Hematopoietic multipotent progenitor cell treated with erythropoietin and hydrocortisone succinate and interleukin-3 and kit ligand, for 4 days (in vitro differentiated cells): ENCODE measurements at places on chromosomes 11 and 22.

- DNase-seq = peak; percentile 97
These were observed at the start of gene SERHL2 for GRCh38 chr22:42553475-42554361. TSS of gene SERHL2 (plus strand) at chr22:42553956. CDS start at chr22:42554021, 65 bp downstream.

DNA sequence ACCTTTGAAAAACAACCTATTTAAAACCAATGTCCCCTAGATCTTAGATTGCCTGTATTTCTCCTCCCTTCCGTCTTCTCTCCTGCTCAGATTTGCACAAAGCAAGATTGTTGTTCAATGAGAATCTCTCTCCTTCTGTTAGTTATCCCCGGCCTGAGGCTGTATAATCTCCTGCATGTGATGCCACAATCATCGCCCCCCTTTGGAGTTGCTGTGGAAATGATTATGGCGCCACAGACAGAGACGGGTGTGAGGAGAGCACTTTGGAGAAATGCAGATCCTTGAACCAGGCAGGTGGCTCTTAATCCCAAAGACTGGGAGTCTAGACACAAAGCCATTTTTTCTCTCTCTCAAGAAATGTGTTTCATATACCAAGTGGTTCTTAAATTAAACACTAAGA is 941.3 kb downstream of the OPCML start:
- no peak for DNase-seq

DNA sequence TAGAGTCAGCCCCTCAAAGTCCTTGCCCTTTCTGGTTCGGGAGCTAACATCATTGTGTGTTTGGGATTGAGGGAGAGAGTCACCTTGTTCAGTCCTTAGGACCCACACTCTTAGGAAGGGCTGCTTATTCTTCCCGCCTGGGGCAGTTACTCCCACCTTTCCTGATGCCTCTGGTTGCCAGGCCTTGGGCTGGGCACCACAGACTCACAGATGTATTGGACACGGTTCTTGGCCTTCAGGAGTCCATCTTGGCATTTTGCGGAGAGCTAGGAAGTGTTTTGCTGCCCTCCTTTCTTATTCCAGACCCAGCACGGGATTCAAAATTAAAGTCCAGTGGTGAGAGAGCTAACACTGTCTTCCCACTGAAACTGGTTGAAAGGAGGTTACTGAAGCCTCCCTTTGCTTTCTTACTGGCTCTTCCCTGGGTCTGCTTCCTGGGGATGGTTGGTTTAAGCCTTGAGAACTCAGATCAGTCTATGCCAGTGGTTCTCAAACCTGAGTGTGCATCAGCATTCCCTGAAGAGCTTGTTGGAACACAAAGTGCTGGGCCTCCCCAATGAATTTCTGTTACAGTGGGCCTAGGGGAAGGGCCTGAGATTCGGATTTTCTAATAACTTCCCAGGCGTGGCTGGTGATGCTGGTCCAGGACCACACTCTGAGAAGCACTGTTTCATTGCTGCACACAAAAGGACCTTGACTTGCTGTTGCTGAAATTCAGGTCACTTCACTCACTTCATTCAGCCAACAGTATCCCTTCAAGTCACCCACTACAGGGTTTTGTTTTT is 1.4 kb downstream of the OSBP2 start:
- DNase-seq = no peak

DNA sequence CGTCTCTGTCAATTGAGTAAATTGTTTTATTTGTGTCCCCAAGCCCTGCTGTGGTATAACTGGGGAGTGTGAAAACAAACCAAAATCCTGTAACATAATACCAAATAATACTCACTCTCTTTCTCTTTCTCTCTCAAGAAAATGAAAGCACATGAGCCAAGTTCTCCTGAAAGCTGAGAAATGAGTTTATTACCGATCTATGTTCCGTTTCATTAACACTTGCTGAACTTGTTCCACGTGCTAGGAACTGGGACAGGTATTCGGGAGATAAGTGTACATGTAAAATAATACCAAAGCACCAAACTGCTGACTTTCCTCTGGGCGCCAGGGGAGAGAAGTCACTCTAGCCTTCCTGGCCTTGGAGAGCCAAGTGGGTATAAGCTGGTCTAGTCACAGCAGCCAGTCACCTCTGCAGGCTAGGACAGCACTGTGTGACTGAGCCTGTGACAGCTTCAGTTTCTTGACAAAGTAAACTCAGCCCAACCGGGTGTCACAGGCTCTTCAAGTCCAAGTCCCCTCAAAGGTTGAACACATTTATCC is 23.1 kb downstream of the CD6 start:
- no peak for DNase-seq

GRCh38 chr11:81380395-81380794 is 1353.3 kb downstream of the FAM181B start:
- DNase-seq = no peak

GRCh38 chr11:89477175-89477574 is 14.0 kb downstream of the NOX4 start:
- DNase-seq = no peak

- no peak for DNase-seq
These were observed 87.8 kb upstream of the BMAL1 start for GRCh38 chr11:13189561-13190426.

DNA sequence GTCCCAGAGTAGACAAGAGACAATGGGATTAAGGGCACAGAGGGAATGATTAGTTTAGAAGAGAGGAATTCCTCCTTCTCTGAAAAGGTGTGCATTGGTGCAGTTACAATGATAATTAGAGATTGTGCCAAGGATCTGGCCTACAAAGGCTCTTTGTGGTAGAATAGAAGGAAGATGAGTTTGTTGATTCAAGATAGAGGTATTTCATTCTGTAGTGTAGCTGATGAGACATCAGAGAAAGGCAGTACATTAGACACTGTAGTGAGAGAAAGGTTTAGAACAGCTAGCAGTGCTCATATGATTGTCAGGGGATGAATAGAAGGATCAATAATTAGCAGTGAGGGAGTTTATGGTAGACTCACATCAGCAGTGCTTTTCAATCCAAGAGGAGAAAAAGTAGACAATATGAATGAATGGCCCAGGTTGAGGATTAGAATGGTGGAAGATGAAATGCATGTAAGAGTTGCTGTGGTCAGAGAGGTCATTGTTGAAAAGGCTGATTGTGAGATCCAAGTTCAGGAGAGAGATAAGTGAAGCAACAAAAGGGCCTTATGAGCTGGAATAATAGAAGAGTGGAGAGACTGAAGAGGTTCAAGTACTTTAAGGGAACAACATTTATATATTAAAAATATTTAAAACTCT is 28.9 kb downstream of the SIK2 start:
- no peak for DNase-seq

DNA sequence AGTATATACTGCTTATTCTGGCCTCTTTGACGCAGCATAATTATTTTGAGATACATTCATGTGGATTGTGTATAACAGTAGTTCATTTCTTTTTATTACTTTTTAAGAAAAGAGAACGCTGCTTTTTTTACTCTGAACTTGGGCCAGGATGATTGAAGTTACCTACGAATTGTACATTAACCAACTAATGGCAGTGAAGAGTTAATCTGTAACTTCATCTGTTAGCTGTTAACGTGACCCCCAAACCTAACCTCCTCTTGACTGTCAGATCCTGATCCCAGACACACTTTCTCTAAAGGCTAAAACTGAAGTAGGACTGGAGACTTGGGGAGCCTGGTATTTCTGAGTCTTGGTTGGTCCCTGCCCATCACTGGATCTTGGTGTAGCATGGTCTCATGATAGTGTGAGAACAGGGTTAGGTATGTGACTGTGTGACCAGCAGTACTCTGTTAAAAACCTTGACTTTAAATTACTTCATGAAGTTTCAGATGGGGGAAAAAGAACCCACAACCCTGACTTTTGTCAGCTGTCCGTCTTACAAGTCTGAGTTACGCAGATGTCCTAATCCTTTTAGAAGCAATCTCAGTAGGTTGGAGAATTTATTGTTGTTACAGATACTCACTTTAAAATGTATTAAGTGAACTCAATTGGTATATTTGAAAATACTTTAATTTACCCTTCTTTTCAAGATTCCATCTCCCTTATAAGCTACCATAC is 39.4 kb downstream of the C22orf31 start:
- no peak for DNase-seq

- peak; percentile 45 for DNase-seq
These were observed 8.4 kb upstream of the CD248 start for GRCh38 chr11:66325263-66325671.

GRCh38 chr11:124759266-124760204 is 2.6 kb downstream of the ESAM start:
- DNase-seq = peak; percentile 68

GRCh38 chr11:114304065-114304464 is 7.9 kb downstream of the NNMT start:
- no peak for DNase-seq

DNA sequence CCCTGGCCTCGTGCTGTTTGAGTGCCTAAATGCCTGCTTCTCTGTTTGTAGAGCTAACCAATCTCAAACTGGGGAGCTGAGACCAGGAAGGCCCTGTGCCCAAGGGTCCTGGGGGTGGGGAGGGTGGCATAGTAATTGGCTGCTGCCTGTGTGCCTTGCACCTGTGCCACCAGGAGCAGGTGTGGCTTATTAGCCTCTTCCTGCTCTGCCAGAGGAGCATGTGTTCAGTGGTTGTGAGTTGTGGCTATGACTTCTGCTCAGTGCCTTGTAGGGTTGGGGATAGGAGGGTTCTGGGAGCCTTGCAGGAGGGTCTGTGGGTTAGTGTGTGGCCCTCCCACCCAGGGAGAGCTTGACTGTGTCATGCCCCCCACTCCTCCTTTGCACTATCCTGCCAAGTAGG is 109.2 kb downstream of the ZBTB16 start:
- no peak for DNase-seq

DNA sequence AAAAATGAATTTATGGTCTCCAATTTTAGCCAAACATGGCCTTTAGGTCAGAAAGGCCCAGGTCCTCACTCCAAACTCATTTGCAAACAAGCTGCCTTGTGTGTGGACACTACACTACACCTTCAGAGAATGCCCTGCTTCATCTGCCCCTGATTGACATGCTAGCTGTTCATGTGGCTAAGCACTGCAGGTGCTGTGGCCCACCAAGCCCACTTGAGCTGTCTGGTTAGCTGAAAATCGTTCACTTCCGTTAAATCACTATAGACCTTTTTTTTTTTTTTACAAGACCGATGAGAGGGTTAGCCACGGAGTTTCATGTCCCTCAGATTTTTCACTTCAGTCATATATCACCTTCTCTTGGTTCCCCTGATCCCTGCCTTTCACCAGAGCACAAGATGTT is 39.3 kb downstream of the NF2 start:
- no peak for DNase-seq

- DNase-seq = peak; percentile 51
These were observed 13.9 kb downstream of the ZBED4 start for GRCh38 chr22:49867303-49868265.

- peak; percentile 56 for DNase-seq
These were observed 35.2 kb downstream of the PPP2R1B start for GRCh38 chr11:111730871-111731591.

GRCh38 chr11:63443714-63444113 is 47.3 kb downstream of the PLAAT5 start:
- DNase-seq = no peak

- DNase-seq = no peak
These were observed 1.4 kb upstream of the APOA5 start for GRCh38 chr11:116792869-116793771.

DNA sequence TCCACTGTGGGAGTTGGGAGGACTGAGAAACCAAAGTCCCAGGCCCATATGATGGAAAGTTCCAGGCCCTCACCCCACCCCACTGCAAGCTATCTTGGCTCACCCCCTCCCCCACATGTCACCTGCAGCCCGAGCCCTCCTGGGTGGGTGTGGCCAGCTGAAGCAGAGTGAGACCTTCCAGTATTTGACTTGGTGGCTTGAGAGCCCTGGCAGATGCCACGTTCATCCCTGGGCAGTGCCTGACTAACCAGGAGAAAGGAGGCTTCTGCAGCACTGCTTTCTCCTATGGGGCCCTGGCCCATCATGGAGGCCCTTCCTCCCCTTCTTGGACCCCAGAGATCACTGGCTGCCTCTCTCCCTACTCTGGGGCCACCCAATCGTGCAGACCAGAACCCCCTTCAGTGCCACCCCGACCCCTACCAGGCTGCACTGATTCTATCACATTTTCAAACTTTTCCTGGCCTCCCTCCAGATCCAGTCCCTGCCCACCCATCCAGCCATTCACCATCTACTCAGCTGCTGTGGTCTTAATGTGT is 38.1 kb upstream of the WNT11 start:
- no peak for DNase-seq

GRCh38 chr22:42918500-42918899 is 61.4 kb upstream of the ARFGAP3 start:
- no peak for DNase-seq

DNA sequence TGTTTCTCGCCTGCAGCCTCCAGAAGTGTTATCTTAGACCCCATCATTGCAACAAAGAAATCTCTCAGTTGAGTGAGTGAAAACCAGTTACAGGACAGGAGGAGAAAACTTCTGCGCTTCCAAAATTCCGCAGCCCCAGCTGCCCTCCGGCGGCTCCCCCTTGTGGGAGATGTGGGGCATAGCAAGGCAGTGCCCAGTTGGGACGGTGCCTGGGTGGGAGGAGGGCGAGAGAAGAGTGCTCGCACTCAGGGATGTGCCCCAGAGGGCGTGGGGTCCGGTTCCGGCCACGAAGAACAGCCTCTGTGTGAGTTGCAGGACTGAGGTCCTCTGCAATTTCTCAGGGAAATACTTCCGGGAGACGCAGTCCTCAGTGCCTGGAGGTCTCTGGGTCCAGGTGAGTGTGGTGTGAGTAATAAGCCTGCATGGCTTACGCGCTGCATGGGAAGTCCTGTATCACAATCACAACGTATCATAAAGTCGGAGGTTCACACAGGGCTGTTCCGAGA is 87.0 kb upstream of the BLID start:
- peak; percentile 72 for DNase-seq

DNA sequence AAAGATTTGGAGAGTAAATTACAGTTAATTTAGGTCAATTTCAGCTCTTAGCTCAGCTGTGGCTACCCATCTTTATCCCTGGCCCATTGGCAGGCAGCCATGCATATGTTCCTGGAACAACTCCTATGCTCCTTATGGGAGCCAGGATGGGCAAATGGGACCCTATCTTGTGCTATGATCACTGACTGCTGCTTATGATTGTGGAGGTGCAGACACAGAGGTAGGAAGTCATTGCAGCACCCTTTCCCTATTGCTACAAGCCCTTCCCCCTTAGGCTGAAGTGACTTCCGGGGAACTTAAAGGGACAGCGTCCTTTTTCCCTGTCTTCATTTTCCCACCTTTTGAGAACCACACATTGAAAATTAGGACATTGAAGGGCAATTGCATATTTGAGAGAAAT is 112.7 kb downstream of the FCHSD2 start:
- no peak for DNase-seq

DNA sequence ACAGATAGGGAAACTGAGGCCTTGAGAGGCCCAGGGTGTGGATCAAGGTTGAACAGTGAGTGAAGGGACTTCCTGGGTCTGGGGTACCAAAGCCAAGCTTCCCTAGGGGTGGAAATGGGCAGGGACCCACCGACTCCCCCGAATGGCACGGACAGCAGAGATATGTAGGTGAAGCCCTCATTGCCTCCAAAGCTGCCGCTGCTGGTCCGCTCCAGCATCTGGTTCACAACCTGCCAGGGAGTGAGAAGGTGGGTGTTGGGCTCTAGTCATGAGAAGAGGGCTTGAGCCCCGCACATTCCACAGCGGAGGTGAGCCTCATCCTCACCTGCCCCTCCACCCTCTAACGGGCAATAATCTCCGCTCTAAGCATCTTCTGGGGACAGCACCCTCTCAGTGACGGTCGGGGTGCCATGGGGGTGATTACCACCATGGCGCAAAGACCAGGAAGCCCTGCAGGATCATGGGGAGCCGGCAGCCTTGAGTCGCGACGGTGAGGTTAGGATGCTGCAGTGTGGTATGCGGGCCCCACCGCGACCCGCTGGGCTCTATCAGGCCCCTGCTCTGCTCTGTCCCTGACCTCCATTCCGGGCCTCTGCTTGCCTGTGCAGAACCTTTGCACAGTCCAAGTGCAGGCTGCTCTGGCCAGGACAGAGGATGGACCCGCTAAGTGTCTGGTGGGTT is 10.8 kb downstream of the ALDH3B2 start:
- DNase-seq = no peak
